ACHN (cell line): ENCODE measurements at places on chromosomes 1 and 21.

DNA sequence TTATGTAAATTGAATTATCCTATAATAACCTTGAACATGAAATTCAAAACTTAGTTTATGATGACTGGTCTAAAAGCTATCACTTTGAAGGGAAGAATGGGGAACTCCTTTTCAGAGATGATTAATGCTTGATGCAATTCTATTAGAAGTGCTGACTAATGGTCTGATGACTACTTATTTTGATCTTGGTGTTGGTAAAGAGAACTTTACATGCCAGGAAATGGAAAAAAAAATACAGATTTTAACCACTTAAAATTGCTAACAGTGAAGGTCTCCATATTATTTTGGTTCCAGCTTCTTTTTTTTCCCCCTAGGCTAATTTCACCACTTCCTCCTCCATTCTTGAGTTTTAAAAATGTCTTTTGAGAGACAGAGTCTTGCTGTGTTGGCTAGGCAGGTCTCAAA lies 22.9 kb downstream of the S1PR1 start:
- DNase-seq: peak; percentile 24

DNA sequence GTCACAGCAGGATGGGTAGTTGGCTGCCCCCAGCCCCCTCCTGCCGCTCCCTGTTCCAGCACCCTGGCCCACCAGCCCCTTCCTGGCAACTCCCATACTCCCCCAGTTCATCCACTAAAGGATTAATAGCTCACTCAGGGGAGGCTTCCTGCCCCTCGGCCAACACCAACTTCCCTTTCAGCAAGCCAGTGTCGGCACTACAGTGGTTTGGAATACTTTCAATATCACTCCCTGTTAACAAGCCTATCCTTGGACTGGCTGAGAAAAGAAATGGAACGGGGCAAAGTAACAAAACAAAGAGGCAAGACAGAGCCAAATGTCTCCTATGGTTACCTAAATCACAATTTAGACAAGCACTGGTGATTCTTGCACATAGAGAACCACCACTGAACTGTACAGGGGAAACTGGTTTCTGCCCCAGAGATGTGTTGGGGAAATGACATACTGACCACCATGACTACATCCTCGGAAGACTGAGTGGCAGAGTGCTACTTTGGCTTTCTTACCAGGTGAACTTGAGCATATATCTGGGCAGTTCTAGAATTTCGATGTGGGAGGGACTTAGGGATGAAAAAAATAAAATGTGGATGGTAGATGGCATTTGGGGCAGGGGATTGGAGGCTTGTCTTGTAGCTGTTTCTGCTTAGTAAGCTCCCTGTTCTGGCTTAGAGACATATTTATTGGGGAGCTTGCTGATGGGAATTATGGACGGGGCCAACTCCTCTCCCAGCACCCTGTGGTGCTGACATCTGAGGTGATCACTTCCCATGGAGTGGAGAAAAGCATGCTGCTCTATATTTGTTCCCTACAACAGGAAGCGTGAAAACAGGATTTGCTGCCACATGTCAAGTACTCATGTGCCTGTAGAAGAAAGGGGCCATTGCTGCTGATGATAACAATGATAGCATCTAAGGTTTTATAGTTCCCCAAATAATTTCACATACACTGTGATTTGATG lies 7.1 kb upstream of the CAPN2 start:
- DNase-seq: peak; percentile 46

GRCh38 chr1:31605908-31606427 lies 11.5 kb upstream of the HCRTR1 start:
- no peak for DNase-seq

DNA sequence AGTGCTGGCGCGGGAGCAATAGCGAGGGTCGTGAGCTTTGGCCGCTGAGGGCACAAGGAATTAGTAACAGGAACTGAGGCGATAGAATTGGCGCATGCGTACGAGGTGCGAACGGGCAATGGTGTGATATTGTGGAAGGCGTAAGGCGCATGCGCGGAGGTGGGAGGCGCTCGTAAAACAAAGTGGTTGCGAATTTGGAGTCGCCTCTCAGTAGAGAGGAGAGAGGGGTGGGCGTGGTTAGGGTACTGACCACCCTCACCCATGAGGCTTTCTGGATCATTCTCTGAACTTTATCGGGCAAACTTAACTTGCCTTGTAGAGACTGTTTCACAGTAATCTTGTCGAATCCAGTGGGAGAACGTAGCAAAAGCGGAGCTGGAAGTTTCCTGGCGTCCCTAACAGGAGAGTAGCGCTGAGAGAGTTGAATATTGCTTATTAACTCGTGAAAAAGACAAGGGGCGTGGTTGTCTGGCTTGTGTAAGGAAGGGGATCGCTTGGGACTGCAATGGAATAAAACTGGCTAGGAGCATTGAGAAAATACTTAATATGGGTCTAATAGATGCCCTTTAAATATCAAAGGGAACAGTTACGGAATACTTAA lies 427 bp downstream of the CKS1B start:
- DNase-seq: peak; percentile 97

DNA sequence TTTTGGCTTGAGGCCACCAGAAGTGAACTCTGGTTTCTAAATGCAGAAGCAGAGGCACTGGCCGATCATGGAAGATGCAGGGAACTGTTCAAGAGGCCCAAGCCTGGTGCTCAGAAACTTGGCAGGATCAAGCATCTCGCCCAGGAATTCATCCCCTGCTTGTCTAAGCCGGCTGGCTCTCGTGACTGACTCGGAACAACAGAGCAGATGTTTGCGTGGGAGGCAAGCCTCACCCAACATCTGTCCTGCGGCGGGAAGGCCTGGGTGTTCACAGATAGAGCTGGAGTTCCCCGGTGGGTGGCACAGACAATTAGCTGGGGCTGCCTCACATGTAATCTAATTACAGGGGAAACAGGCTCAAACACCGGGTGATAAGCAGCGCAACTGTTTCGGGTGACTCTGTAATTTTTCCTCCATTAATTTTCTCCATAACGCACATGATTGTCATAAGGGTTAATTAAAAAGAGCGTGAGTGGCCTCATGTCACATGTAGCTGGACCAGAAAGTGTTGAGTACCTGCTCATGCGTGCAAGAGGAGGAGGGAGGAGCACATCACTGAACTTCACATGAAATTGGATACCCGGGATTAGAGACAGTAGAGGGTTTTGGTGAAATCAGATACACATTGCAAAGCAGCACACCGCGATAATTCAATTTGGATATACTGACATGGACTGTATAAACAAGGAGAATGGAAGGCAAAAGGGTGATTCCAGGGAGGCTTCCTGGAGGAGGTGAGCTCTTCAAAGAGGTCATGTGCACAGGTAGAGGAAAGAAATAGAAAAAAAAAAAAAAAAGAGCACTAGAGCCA lies 180.0 kb downstream of the ETS2 start:
- no peak for DNase-seq

DNA sequence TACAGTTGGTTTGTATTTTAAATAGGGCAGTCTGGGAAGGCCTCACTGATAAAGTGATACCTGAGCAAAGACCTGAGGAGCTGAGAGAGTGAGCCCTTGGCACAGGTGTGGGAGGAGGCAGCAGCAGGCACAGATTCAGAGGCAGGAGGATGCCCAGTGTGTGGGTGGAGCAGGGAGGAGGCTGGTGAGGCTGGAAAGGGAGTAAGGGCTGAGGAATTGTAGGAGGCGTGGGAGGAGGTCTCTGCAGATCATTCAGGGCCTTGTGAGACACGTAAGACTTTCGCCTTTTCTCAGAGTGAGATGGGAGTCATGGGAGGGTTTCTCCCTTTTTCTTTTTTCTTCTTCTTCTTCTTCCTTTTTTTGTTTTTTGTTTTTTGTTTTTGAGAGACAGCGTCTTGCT lies 58.0 kb downstream of the RGL1 start:
- no peak for DNase-seq

- DNase-seq: no peak
These were observed 7.2 kb upstream of the BECN2 start for GRCh38 chr1:241950390-241950789.

GRCh38 chr1:115068826-115069585 lies 20.3 kb downstream of the TSPAN2 start:
- DNase-seq: peak; percentile 76

GRCh38 chr1:229599218-229599954 lies 26.5 kb downstream of the TAF5L start:
- DNase-seq: no peak

DNA sequence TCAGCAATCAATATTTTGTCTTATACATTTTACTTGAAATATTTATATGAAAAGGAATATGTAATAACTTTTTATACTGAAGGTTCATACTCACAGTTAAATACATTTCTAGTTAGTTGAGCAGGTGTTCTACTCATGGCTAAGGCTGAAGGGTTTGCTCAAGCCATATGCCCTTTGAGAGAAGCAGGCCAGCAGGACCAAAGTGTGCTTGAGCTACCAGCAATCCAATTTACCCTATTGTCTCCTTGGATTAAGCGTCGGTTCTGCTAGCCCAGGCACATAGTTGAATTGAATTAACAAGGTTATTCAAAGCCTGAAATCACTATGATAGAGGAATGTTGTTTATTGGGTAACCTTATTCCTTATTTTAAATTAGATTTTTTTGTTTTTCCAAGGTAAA lies 151.5 kb upstream of the BACE2 start:
- no peak for DNase-seq

DNA sequence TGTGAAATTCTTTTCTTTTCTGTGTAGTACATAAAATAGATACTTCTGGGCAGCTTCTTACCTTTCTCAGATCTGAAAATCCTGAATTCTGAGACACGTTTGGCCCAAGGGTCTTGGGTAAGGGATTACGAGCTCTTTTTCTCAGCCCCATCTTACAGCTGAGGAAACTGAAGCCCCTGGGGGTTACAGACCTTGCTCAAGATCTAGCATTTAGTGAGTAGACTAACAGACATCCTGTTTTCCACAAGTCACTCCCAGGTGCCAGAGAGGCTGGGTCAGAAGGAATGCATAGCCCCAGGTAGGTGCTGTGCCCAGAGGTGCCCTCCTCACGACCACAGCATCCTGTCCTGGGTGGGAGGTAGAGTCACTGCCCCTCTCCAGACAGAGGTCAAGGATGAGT lies 13.2 kb upstream of the CREG1 start:
- DNase-seq: no peak

GRCh38 chr1:10667861-10668761 lies 128.3 kb downstream of the CASZ1 start:
- DNase-seq: no peak

- no peak for DNase-seq
These were observed 224.8 kb downstream of the SIPA1L2 start for GRCh38 chr1:232404981-232405731.

DNA sequence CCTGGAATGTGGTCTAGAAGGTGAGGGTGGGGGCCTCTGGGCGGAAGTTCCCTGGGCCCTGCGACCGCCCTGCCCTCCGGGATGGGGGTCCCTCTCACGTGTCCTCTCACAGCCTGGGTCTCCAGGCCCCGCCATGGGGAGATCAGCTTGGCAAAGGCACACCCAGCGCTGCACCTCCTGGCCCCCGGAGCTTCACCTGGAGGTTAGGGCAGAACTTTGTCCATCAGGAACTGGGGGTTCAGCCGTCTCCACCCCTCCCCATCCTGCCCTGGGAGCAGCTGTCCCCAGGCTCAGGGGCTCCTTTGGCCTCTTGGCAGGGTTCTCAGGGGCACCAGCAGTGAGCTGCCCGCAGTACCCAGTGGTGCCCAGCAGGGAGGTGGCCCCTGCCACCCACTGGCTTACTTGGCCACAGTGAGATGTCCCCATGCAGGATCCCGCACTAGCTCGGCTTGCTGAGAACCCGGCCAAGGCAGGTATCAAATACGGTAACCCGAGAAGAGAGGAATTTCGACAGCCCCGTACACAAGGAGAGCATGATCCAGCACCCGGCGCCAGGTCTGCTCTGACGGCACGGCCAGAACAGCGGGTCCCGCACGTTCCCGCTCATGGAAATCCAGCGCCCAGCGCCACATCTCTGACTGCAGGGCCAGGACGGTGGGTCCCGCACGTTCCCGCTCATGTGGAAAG lies 36.7 kb downstream of the RRP1 start:
- peak; percentile 16 for DNase-seq

GRCh38 chr1:204033306-204033705 lies 39.6 kb upstream of the SOX13 start:
- DNase-seq: no peak

DNA sequence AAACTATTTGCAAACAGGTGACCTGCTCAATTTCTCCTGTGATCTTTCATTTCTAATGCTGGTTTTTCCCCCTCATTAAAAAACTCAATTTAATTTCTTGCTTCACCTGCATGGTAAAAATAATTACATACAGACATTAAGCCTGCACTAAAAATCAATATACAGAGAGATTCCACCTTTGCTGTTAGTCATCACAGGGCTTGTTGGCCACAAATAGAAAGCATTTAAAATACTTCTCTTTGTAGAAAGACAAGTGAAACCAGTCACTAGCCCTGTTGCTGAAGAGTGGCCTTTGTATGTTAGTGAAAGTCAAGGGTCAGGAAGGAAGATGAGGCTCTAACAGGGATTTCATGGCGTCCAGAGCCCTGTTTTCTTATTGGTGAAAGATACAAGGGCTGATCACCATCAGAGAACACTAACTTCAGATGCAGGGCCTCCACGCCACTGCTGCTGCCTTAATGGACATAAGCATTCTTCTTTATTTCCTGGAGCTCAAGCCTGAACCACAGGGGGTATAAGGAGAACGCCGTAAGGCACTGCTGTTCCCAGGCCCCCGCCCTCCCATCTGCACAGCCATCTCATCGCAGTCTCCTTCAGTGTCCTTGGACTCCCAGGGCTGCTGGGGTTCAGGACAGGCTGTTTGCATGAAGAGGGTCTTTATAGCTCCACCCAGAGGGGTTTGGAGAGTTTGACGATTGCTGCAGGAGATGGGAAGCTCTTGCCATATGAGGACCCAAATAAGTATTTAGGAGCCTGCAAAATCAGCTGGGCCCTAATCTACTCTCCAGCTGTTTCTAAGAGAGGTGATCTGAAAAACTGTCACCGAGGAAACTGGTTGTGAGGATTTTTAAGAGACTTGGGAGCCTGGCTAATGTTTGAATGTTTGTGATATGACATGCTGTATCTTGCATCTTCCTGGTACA lies 117.3 kb upstream of the IRF2BP2 start:
- no peak for DNase-seq

- DNase-seq: no peak
These were observed 2.8 kb upstream of the RAP1GAP start for GRCh38 chr1:21671915-21672314.

DNA sequence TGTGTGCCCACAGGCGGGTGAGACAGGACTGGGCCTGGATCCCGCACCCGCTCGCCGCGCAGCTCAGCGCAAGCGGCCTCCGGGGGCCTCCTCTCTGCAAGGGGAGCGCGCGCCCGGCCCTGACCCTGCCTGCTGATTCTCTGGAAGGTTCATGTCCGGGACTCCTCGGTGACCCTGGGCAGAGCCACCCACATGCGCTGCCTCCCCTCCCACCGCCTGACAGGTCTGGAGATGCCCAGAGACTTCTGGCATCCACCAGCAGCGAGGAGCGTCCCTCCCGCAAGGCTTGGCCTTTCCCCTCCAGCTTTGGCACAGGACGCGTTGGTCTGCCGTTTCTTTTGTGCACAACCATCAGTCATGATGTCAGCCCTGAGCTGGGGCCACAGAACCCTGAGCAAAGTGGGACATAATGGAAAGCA lies 42.0 kb upstream of the COL6A2 start:
- DNase-seq: no peak

DNA sequence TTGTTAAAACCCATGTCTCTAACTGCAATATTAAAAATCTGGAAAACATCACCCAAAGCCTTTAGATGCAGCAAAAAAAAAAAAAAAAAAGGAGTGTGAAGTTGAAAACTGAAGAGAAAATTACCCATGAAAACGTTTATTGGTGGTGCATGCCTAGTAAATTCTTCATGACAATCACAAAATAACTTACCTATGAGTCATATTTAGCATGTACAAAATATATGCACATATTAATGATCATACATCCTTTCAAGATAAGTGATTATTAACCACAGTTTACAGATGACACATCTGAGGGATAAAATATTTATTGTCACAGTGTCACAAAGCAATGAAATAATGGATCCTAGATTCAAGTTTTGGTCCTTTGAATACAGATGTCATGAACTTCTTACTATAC lies 505.2 kb upstream of the NR5A2 start:
- peak; percentile 18 for DNase-seq
